ENCODE measurements at places on chromosomes 2 and 18.
A peak's percentile ranks its signal among the peaks of the same experiment; 100 is the strongest.

- DNase-seq = no peak
Observed at GRCh38 chr2:239039479-239039861, 191.6 kb downstream of the TWIST2 start.

DNA sequence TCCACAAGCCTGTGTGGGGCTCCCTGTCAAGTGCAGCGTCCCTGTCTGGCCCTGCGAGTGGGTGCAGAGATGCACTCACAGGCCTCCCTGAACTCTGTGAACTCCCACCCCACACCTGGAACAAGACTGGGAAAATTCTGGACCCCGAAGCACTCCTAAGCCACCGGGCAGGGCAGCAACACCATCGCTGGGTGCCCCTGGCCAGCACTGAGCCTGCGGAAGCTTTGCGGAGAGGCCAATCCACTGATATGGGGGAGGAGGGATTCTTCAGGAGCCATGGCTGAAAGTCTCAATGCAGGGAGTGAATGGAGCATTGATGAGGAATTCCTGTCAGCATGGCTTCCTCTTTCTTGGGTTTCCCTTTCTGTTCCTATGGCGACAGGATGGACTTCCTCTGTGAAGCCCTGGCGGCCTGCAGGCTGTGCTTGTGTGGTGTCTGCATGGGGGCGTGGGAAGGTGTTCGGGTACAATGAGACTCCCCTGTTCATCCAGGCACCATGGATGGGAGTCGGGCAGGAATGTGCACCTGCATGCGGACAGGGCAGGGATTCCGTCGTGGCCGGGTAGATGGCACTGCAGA is 15.1 kb downstream of the TRIB2 start:
- no peak for DNase-seq

- no peak for DNase-seq
Observed at GRCh38 chr2:175476374-175476773, 294.9 kb upstream of the ATP5MC3 start.

DNA sequence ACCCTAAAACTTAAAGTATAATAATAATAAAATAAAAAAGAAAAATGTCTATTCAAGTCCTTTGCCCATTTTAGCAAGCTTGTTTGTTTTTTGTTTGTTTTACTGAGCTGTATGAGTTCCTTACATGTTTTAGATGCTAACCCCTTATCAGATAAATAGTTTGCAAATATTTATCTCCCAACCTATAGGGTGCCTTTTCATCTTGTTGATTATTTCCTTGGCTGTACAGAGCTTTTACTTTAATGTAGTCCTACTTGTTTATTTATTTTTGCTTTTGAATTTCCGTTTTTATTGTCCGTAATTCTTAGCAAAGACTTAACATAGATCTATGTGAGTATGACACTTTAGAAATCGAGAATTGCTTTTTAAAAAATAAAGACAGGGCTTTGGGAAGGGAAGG is 17.8 kb downstream of the PXDN start:
- DNase-seq = no peak

- DNase-seq = peak; percentile 63
Observed at GRCh38 chr2:176473177-176473576, 203.9 kb downstream of the MTX2 start.
